ENCODE measurements at places on chromosomes 5 and 9. TPM values are rescaled to one million over a fixed set of nuclear protein-coding genes. Genes with fewer than 3 reads are reported as not detected.

FGFR4 gene
- total RNA-seq = 14.7 TPM

SHB gene
- total RNA-seq = 23.8 TPM

SPINK5 gene
- not detected for total RNA-seq

OBP2A gene
- not detected for total RNA-seq

GPRIN1 gene
- 7.2 TPM for total RNA-seq

HSD17B3 gene
- total RNA-seq = 0.38 TPM

EIF4E1B gene
- not detected for total RNA-seq

CBY3 gene
- not detected for total RNA-seq

IRF1 gene
- total RNA-seq = 27.1 TPM

NDUFS4 gene
- 94.3 TPM for total RNA-seq

JAKMIP2 gene
- total RNA-seq = not detected

SPATA31E1 gene
- total RNA-seq = not detected

CPLANE1 gene
- total RNA-seq = 32.5 TPM

PROB1 gene
- 2.9 TPM for total RNA-seq

LCP2 gene
- total RNA-seq = not detected

IFNK gene
- not detected for total RNA-seq

KIF12 gene
- total RNA-seq = not detected

PSMD5 gene
- 86.4 TPM for total RNA-seq

GABRA1 gene
- not detected for total RNA-seq

PTPA gene
- total RNA-seq = 197 TPM

IFNA4 gene
- not detected for total RNA-seq

DOCK8 gene
- total RNA-seq = 8.1 TPM

FOXD4L6 gene
- total RNA-seq = 0.20 TPM

NDOR1 gene
- 28.8 TPM for total RNA-seq

GLRA1 gene
- total RNA-seq = not detected

OSMR gene
- 45.3 TPM for total RNA-seq

PCDHB14 gene
- total RNA-seq = not detected

UBLCP1 gene
- total RNA-seq = 22.1 TPM

NFIB gene
- 29.0 TPM for total RNA-seq

FRRS1L gene
- total RNA-seq = not detected

CEL gene
- total RNA-seq = 2.7 TPM

AIF1L gene
- total RNA-seq = 85.2 TPM

SCGB3A2 gene
- not detected for total RNA-seq

PDGFRB gene
- not detected for total RNA-seq

LYRM7 gene
- total RNA-seq = 9.5 TPM

LECT2 gene
- not detected for total RNA-seq

LHX6 gene
- not detected for total RNA-seq

MRPL36 gene
- 145 TPM for total RNA-seq

PCDHB15 gene
- not detected for total RNA-seq

NOTCH1 gene
- 39.2 TPM for total RNA-seq

IFNA21 gene
- total RNA-seq = not detected

EXOSC3 gene
- 40.7 TPM for total RNA-seq

LCN15 gene
- total RNA-seq = not detected

FKBP15 gene
- total RNA-seq = 33.5 TPM

Measured in PC-9 (cell line).